NT2/D1 (cell line): ENCODE measurements at places on chromosomes 12 and 14.
A peak's percentile ranks its signal among the peaks of the same experiment; 100 is the strongest.

DNA sequence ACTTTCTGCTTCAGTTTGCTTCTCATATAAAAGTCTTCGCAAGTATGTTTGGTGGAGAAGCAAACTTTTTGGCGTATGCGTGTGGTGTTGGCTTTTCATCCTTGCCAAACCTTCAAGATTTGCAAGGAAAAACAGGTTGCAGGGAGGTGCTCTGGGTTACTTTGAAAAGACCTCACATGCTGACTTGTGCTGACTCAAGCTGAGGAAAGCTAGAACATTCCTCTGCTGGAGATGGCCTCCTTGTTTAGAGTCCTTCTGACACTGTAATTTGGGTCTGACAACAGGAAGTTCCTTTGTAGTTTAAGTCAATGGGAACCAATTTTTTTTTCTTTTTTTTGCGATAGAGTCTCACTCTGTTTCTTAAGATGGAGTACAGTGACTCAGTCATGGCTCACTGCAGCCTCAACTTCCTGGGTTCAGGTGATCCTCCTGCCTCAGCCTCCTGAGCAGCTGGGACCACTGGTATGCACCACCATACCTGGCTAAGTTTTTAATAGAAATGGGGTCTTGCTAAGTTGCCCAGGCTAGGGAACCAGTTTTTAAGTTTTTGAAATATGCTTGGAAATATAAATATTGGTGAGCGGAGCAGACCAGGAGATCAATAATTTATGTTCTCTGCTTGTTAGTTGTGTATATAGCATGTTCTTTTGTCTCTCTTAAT is 2.6 kb upstream of the ACACB start:
- DNase-seq, result no peak

DNA sequence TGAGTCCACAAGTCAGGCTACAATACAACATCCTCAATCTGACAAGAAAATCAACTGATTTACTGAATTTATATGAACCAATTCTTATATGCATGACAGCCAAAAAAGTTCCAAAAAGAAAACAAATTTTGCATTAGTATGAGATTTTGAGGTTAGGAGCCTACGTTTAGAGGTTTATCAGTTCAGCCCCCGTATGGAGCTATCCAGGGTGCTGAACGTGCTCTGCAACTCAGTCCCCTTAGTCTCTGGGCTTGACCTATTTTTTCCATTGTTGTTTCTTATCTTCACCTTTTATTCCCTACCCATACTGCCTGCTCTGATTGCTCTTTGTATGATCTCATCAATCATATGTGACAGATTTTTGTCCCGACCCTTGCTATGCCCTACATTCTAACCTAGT is 693.0 kb downstream of the NRXN3 start:
- peak; percentile 28 for DNase-seq

GRCh38 chr12:80411787-80412186 is 32.2 kb upstream of the PTPRQ start:
- DNase-seq, result no peak

DNA sequence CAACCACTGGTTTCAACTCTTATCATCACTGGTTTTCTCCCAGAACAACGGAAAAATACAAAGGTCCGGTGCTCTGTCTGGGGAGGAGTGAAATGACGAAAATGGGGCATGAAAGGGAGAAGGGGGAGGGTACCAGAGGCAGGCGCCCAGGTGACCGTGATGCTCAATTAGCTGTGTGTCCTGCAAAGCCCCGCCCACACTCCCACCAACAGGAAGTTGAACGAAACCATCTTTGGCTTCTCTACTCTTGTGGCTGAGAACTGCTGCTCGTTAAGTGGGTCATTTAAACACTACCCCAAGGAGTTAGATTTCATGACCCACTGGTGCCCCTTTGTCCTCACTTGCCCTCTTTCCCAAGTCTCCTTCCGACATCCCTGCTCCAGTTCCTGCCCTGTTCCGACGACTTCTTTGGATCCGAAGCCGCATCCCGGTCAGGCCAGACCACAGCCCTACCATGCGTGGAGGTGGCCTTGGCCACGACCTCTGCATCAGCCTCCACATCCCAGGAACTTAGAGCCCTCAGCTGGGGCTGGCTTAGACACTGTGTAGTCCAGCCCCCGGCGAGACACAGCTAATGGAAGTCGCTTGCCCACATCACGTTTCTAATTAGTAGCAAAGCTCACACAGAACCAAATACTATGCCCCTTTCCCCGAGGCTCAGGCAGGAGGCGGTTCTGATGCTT is 11.4 kb upstream of the LRTM2 start:
- no peak for DNase-seq

DNA sequence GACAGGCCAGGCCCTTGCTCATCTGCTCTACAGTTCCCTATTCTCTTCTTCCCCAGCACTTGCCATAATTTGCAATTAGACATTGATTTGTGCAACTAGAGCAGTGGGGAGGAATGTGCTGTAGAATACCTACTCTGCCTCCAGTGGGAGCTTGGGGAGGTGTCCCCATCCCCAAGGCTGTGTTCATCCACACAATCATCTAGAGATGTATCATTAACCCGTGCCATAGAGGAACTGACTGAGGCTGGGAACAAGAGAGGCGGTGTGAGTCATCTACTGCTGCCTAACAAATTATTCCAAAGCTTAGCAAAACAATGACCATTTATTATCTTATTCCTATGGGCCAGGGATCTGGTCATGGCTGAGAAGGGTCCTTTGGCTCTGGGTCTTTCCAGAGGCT is 5.1 kb upstream of the OTUB2 start:
- no peak for DNase-seq

GRCh38 chr14:93648440-93649168 is 139.7 kb downstream of the PRIMA1 start:
- peak; percentile 9 for DNase-seq

DNA sequence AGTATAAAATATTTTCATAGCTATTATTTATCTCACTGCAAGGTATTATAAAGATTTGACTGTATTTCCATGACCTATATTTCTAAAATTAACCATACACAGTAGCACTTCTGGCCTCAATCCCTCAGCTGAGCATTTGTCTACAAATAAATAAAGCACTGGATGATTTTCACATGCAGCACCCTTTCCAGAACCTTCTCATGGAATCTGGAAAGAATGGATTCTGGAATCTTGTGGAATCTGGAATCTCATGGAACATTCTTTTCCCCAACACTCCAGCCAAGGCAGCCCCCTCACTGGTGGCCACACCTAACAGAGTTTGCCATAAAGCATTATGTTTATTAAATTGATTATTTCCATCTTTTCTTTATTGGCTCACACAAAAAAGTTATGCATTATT is 199.2 kb downstream of the MSRB3 start:
- no peak for DNase-seq

GRCh38 chr12:46526233-46526632 is 153.7 kb upstream of the SLC38A2 start:
- no peak for DNase-seq

DNA sequence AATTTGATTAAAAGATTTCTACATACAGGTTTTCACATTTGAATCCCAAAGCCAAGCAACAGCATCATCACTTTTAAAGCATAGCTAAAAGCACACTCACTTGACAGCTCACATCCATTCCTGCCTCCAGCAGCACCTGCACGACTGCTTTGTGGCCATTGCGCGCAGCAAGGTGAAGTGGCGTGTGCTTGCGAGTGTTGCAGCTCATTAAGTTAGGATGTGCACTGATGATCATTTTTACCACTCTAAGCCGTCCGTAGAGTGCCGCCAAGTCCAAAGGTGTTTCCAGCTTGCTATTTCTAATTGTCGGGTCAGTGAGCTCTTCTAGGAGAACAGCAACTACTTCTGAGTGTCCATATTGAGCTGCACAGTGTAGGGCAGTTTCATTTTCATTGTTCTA is 158.8 kb downstream of the GARIN6 start:
- DNase-seq, result no peak

GRCh38 chr14:100403105-100403504 is 80.0 kb downstream of the SLC25A47 start:
- DNase-seq, result no peak

- no peak for DNase-seq
Measured at GRCh38 chr12:52566847-52567291, 6.8 kb downstream of the KRT74 start.

GRCh38 chr14:103402695-103403094 is 17.5 kb downstream of the MARK3 start:
- DNase-seq, result no peak

DNA sequence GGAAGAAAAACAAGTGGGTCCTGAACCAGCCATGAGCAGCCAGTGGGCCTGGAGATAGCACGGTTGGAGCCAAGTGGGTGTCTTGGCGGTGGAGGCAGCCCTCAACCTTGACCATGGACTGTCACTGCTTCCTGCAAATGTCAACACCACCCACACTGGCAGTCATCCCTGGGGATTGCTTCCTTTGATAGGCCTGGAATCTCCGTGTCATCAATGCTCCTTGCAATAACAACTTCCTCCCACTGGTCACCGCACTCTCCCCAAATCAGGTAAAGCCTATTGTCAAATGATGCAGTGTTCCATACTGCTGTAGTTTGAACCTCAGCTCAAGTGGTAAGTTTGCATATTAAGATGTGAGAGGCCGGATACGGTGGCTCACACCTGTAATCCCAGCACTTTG is 129.1 kb downstream of the NTF3 start:
- no peak for DNase-seq

DNA sequence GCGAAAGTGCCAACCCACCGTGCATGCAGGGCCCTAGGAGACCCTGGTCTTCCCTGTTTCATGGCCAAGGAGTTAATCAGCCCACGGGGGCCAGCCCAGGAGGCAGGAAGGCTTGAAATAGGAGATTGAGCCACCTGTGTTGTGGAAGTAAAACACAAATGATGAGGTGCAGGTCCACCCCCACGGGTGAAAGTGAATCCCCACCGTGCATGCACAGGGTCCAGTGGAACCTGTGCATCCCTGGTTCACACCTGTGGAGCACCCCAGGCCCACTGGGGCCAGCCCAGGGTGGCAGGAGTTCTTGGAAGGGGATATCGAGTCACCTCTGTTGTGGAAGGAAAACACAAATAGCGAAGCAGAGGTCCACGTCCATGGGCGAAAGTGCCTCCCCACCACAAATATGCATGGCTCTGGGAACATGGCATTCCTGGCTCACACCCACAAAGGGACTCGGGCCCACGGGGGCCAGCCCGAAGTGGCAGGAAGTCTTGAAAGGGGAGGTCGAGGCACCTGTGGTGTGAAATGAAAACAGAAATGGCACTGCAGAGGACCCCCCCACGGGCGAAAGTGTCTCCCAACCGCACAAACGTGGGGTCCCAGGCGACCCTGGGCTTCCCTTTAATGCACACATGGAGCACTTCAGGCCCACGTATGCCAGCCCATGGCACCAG is 381.5 kb downstream of the ALG10 start:
- DNase-seq, result no peak

DNA sequence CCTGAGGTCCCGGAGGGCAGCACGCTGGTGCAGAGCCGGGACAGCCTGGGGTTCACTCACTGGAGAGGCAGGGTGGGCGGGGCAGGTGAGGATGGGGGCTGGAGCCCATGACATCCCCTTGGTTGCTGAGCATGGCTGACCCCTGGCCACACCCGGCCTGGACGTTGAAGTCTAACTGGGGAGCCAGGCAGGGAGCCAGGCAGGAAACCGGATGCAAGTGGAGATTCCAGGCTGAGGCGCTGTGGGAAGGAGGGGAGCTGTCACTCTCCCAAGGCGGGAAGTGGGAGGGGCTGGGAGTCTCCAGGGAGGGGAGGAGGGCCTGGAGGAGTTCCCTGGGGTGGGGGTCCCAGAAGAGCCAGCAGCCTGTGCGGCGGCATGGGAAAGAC is 7.7 kb upstream of the INF2 start:
- peak; percentile 71 for DNase-seq

DNA sequence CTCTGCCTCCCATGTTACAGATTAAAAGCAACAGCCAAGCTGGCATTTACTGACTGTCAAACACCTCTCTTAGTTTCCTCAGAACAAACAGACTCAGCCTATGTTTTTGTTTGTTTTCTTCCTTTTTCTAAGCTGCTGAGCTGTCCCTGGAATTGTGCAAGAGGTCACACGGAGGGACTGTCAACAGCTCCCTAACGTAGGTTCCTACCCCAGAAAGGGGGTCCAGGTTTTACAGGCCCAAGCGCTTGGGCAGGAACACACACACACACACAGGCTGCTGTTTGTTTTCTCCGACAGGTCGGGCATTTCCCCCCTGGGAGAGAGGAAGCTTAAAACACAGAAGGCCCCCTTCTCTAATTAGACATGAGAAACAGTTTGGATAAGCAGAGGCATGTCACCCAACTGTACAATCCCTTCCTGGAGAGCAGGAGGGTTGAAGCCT is 739.6 kb upstream of the TBX3 start:
- no peak for DNase-seq

DNA sequence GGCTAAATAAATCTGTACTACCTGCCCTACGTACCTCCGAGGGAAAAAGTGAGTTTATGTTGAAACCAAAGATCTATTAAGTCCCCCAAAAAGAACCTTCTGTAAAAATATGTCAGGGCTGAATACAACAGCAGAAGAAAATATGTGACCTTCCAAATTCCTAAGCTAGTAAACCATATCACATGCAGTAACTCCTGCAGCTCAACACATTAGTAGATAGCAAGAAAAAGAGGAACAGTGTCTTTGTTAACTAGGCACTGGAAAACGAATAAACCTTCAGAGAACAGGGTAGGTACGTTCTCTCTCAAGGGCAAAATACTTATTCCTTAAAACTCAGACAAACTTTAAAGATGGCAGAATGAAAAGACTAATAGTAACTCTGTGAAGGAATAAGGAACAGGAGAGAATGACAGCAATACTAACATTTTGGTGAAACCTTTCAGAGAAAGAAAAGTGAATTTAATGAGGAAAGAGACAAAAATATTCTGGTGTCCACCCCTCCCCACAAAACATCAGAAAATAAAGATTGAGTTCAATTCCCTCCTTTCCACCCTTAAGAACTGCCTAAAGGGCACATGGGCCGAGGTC is 18.0 kb downstream of the CBX5 start:
- DNase-seq, result no peak

DNA sequence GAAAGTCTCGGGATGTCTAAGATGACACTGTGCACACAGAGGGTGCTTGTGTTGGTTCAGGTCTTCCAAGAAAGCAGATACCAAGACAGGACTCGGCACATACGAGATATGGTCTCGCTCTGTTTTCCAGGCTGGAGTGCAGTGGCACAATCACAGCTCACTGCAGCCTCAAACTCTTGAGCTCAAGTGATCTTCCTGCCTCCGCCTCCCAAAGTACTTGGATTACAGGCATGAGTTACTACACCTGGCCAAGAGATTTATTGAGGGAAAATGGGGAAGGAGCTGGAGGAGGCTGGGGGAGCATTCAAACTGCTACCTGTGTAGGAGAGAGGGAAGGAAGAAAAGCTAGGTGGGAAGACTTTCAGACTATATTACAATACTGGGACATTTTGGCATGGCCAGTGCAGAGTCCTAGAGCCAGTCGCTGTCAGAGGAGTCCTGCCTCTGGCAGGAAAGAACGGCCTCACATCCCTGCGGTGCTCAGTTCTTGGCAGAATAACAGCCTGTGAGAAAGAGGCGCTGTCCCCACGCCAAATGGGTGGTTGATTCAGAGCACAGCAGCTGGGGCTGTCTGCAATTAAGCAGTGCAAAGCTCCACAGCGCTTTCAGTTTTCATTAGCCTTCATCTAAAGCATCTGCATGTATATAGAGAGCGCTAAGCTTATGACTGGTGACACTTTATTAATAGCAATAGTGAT is 18.3 kb downstream of the SLC17A8 start:
- no peak for DNase-seq
